ENCODE measurements at places on chromosomes 5 and 9.

DNA sequence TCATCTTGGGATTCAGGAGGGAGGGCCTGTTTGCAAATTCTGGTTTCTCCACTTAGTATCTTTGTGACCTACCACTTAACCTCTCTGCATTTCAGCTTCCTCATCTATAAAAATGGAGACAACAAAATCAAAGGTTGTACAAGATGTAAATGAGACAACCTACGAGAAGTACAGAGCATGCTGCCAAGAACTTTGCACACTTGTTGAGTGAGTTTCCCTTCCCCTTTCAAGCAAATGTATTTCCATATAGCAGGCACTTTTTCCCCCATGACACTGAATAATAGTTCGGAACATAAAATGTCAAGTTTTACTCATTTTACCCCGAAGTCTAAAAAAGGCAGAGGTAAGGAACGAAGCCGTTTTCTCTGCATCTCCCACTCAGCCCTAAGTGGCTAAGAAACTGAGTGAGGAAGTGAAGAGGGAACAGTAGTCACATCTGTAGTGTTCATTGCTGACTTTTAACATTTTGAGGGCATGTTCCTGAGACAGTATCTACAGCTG is 159.0 kb downstream of the TLE1 start:
- DNase-seq: no peak

- DNase-seq: no peak
Measured at GRCh38 chr9:15361737-15362136, 54.7 kb upstream of the TTC39B start.

- DNase-seq: peak; percentile 37
Measured at GRCh38 chr5:147809830-147810666, 21.4 kb downstream of the SPINK1 start.

DNA sequence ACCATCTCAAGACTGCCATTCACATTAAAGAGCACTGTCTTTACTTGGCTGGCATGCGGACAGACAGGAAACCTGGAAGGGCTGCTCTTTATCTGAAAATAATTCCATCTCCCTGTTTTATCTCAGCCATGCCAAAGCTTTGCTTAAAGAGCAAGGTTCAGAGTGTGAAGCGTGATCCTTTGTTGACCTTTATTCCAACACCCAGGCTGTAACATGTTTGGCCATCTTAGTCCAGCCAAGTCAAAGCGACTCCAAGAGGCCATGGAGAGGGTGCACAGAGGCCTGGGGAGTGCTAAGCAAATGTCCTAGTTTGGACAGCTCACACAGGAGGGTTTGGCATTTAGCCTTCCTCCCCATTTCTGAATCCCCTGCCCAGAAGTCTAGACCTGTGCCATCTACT is 194.7 kb downstream of the PJA2 start:
- DNase-seq: no peak

GRCh38 chr5:160702311-160702803 is 149.7 kb downstream of the ATP10B start:
- DNase-seq: no peak

- DNase-seq: no peak
Measured at GRCh38 chr5:141519605-141520565, 31.0 kb downstream of the PCDHGC5 start.

DNA sequence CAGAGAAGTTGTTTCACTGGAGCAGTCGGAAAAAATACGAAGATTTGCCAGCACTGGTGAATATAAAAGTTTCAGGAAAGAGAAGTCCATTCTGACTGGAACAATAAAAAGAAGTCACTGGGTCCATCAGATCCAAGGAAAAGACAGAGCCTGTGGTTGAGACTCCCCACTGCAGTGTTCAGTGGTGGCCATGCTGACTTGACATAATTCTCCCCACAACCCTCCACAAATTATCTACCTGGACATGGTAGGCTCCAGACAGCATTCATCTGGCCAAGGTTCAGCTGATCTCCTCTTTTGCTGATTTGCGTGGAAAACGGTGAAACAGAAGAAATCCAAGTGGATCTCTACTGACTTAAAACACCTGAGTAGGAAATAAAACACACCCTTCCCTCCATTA is 8.0 kb downstream of the THBS4 start:
- DNase-seq: no peak

DNA sequence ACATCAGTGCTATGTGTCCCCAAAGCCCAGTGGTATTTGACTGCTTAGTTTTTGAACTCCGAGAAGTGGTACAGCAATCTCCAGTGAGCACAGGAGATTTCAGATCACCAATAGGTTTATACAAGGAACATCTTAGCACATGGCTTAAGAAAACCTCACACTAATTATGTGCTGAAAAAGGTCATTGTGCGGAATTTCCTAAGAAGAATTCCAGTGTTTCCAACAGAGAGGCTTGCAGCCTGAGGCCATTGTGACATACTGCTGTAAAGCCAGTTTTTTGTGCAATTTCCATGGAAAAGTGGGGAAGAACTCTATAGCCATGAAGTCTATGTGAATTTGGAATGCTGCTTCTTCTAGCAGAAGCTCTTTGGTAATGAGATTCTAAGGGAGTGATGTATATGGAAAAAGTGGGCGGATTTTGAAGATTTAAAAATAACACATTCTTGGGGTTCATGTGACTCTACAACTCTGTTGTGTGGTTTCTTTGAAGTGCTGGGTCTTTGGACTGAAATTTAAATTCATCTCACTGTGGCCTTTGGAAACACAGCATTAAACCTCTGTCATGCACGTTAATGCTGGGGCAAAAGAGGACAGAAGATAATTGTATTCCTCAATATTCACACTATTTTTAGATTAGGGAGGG is 110.5 kb upstream of the CD180 start:
- DNase-seq: no peak

DNA sequence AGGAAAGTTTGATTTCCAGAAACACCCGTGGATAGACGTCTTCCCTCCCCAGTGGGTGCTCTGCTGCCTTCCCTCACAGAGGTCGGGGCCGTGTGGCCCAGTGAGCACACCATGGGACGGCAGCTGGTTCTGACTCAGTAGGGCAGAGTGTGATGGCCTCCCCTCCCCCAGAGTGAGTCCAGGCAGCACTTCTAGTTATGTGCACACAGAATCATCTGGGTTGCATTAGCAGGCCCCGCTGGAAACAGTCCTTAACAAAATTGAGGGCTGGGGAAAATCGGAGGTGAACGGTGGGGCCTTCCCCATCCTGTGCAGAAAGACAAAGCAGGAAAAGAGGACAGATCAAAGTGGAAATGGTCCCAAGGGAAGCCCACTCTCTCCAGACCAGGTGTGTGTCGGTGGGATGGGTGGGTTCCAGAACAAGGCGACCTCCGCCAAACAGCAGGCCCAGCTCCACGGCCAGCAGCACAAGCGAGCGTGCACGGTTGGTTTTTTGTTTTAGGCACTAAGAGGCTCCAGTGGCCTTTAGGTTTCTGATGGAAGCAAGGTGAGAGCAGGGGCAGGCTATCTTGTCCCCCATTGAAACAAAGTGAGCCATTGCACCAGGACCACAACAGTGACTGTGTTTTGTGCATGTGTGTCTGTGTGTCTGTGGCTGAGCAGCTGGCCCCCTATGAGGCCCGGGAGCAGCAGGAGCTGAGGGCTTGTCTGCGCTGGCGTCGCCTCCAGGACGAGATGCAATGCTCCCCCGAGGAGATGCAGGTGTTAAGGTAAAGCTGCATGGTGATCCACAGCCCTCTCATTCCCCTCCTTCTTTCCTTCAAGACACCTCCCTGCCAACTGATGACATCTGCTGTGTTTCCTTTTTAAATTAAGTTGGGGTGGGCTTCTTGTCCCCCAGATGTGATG is 201.5 kb downstream of the AOPEP start:
- no peak for DNase-seq

DNA sequence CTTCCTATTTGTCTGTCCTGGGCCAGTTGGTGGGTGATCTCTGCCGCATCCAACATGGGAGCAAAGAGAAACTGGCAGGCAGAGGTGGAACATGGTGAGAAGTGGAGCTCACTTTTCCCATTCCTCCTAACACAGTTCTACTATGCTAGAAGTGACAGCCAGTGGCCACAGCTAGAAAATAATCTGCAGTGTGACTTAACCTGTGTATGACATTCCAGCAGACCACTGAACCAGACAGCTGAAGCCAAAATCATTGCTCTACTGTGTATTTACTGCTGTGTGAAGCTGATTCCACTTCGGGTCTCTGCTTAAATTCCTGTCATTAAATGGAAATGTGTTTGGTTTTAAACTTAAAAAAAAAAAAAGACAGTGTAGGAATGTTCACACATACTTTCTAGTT is 523.0 kb downstream of the MTRR start:
- peak; percentile 9 for DNase-seq

GRCh38 chr9:69622676-69623075 is 49.5 kb downstream of the APBA1 start:
- no peak for DNase-seq

DNA sequence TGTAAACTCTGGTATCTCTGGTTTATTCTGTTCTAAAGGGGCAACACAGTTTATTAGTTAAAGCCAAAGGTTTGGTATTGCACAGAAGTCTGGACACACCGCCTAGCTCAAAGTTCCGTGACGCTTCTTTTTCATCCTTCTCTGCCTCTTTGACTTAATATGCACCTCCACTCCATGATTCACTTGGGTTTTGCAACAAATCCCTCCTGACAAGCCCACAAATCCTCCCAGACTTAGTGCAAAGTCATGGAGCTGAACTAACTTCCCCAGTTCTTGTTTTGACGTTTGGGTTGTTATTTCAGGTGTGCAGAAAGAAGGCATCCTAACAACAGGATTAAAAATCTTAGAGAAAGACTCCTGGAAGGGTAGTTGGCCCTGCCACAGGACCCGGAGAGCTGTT is 441.6 kb upstream of the DMAC1 start:
- DNase-seq: peak; percentile 19

- no peak for DNase-seq
Measured at GRCh38 chr9:78788101-78788500, 491.2 kb downstream of the PSAT1 start.

DNA sequence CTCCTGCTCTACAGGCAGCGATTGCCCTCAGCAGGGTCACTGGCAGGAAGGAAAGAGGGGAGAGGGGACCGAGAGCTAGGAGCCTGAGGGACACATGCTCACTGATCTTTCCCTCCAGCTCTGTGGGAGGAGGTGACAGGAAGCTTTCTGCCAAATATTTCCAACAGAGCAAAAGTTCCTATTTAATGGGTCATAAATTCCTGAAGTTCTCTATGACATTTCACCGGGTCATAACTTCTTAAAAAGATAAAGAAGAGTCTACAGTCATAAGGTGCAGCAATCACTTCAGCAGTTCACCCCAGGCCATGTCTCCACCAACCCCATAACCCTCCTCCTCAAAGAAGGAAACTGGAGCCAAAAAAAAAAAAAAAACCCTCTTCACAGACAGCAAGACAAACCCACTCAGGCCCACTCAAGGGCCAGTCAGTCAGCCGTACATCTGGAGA is 481.1 kb downstream of the NR2F1-AS1 start:
- no peak for DNase-seq

DNA sequence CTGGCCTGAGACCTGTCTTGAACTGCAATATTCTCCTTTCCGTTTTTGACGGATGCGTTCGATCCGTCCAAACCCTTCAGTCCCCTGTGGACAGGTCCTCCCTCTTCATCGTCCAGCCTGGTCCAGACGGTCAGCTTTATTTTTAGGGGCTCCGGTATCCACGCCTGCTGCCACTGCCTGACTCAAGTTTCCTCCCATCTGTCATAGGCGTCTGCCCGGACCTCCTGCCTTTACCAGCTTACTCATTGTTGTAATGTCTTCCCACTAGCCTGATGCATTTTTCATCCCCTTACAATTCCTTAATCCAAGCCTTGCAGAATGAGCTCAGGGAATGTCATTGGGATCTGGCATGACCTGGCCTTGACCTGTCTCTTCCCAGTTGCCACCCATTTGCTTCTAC is 145.8 kb downstream of the TENT4A start:
- no peak for DNase-seq

DNA sequence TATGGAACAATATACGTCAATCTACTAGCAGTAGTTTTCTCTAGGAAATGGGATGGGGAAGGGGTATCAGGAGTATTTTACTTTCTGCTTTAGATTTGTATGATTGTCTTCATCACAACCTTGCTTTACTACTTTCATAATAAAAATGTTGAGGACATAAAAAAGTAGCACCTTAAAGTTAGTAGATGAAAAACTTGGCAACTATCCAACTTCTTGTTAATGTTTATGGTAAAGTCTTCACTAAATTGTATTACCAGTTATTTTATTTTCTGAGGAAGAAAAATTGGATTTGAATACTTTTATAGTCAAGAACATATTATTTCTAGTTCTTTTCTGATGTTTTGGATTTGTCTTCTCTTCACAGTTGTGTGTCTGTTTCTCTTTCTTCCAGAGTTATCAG is 372.1 kb downstream of the ARRDC3 start:
- no peak for DNase-seq

- DNase-seq: no peak
Measured at GRCh38 chr5:135460246-135461033, 8.3 kb upstream of the TIFAB start.

GRCh38 chr5:96087939-96088338 is 126.3 kb upstream of the ELL2 start:
- no peak for DNase-seq

DNA sequence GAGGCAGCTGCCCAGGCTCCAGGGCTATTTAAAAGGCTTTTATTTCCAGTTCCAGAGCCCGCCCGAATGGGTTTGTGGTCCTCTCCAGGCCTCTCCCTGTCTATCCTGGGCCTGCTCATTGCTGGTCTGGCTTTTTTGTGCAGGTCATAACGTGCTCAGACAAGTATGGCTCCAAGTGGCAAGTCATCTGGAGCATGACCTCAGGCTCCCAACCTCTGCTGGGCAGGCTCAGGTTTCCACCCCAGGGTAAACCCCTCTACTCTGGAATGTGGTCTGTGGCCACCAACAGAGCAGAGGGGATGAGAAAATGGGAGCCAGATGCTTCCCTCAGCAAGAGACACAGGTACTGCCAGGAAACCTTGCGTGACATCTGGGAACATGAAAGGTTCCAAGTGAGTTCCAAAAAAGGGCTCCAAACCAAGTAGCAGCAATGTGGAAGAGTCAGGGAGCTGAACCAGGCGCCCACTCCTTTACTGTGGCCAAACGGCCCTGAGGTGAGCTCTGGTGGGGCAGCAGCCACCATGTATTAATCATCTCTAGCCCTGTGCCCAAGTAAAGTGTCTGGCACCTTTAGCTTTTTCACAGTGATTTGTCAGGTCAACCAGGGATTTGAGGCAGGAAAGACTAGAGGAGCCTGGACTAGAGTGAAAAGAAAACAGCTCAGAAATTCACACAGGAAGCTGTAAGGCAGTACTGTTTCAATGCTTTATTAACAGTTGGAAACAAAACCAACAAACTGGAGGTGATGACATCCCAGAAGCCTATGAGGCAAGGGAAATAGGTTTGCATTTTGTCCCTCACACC is 25.7 kb downstream of the PCDHGC5 start:
- DNase-seq: no peak

GRCh38 chr9:68584189-68585033 is 43.7 kb upstream of the TMEM252 start:
- peak; percentile 43 for DNase-seq

GRCh38 chr9:33480976-33481375 is 7.3 kb upstream of the NOL6 start:
- no peak for DNase-seq

Data from kidney epithelial cell (primary cell).